ENCODE measurements at places on chromosomes 13 and 19. TPM values are rescaled to one million over a fixed set of nuclear protein-coding genes. Genes with fewer than 3 reads are reported as not detected.

The KLK12 gene
- polyA plus RNA-seq: not detected

The TEX101 gene
- polyA plus RNA-seq: not detected

The FSD1 gene
- 8.7 TPM for polyA plus RNA-seq

The SIGLEC9 gene
- 1.7 TPM for polyA plus RNA-seq

The CAPNS1 gene
- 545 TPM for polyA plus RNA-seq

The SIGLEC5 gene
- polyA plus RNA-seq: 0.26 TPM

The USF2 gene
- polyA plus RNA-seq: 158 TPM

The PBX4 gene
- polyA plus RNA-seq: 4.0 TPM

The STK24 gene
- polyA plus RNA-seq: 116 TPM

- DNase-seq: no peak
Measured at GRCh38 chr13:91196958-91197357, 150.5 kb upstream of the MIR17HG start.

DNA sequence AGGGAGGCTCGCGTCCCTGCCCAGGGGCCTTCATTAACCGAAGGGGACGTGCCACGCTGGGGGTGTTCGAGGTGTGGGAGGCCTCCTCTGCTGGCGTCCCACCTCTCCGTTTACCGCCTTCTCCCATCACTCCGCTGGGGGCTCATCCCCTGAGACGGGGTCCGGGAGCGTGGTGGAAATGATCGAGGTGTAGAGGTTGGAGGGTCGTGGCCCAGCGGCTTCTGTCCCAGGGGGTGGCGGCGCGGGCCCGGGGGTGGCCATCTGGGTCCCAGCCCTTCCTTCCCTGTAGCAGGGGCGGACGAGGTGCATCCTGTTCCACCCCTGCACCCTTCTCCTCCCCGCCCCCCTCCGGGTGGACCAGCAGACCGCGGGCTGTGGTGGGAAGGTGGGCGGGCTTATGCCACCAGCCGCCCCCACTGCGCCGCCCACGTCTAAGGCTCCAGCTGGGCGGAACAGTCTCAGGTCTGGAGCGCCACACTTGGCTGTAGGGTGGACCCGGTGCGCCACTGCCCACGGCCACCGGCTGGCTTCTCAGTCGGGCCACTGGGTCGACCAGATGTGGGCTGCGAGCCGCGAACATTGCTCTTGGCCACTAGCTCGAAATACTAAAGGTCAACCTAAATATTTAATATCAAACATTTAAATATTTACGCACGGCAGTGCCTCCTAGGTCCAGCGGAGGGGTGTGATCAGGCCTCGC lies 69.5 kb downstream of the ZNF723 start:
- no peak for DNase-seq

GRCh38 chr19:36685835-36686234 lies 1.6 kb upstream of the ZNF567 start:
- DNase-seq: no peak

- no peak for DNase-seq
Measured at GRCh38 chr19:19074196-19074882, 10.5 kb downstream of the SLC25A42 start.

- no peak for DNase-seq
Measured at GRCh38 chr19:22602631-22603272, 31.4 kb upstream of the ZNF492 start.

DNA sequence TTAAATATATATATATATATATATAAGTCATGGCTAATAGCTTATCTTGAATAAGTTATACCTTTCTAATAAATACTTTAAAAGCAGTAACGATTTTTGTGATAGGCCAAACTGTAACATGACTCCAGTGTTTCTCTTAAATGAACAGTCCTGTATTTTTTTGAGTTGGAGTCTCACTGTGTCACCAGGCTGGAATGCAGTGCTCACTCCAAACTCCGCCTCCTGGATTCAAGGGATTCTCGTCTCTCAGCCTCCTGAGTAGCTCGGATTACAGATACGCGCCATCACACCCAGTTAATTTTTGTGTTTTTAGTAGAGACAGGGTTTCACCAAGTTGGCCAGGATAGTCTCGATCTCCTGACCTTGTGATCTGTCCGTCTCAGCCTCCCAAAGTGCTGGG lies 814.2 kb upstream of the SLITRK5 start:
- no peak for DNase-seq

- no peak for DNase-seq
Measured at GRCh38 chr13:25529425-25529824, 157.7 kb downstream of the ATP8A2 start.

DNA sequence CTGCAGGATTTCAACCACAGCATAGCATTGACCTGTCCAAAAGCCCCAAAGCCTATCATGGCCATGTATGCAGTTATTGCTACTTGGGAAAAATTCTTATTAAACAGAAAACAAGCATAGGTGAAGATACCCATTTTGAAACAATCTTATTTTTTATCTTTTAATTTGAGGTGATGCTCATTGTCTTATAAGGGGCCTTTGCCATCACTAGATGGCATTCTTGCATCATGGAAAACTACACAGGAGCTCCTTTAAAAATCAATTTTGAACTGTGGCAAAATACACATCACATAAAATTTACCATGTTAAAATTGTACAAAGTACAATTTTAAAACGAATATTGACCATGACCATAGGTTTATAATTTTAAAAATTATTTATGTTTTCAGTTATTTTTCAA lies 38.9 kb upstream of the ZNF835 start:
- no peak for DNase-seq

- DNase-seq: no peak
Measured at GRCh38 chr13:111659219-111659775, 338.9 kb downstream of the TEX29 start.

GRCh38 chr13:63567031-63567430 lies 2151.4 kb upstream of the PCDH20 start:
- DNase-seq: no peak

DNA sequence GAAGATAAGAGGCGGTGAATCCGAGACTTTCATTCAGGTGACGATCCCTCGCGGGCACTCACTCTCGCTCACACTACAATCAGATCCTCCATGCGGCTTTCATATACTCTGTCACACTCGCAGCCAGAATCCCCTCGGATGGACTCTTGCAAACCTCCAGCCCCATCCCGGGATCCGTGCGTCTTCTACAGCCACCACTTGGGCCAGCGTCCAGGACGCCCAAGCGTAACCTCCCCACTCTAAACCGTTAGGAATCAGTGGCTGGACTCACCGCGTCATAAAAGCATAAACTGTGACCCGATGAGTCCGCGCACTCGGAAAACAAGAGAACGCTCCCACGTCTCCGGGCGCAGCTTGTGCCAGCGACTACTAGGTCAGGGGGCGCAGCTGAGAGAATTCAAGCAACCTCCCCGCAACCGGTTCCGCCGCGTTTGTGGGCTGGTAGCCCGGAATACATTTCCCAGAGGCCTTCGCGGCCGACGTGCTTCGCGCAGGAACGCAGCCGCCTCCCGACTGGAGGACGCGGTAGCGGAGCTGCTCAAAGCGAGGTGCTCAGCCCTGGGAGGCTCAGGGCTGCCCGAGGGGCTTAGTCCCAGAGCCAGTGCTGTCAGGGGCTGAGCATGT lies 27.6 kb downstream of the ZNF607 start:
- DNase-seq: peak; percentile 73

GRCh38 chr19:5147978-5148793 lies 179.3 kb downstream of the KDM4B start:
- DNase-seq: no peak

GRCh38 chr19:55464039-55464661 lies 401 bp downstream of the C19orf85 start:
- DNase-seq: no peak

- no peak for DNase-seq
Measured at GRCh38 chr13:95509521-95510310, 42.8 kb upstream of the CLDN10 start.

DNA sequence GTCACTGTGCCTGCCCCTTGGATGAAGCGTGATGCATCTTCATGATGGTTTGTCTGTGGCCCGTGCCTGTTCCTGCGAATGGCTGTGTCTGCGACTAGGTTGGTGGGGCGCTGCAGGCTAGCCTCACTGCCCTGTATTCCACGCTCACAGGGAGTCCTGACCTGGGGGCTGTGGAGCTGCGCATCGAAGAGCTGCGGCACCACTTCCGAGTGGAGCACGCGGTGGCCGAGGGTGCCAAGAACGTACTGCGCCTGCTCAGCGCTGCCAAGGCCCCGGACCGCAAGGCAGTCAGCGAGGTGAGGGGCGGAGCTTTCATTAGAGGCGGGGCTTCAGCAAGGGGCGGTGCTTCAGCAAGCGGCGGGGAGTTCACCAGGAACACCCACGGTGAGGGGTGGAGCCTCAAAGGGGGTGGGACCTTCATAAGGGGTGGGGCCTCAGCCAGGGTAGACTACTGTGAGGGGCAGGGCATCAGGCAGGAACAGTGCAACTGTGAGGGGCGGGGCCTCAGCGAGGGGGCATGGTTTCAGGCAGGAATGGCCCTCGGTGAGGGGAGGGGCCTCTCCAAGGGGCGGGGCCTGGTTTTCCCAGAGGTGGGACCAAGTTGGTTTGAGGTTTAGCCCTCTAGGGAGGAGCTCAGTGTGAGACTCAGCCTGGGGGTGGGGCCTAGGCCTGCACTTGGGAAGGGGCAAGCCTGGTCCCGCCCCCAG lies 17.2 kb downstream of the PKN1 start:
- DNase-seq: no peak

GRCh38 chr13:32590266-32590665 lies 4.0 kb downstream of the PDS5B start:
- DNase-seq: no peak

DNA sequence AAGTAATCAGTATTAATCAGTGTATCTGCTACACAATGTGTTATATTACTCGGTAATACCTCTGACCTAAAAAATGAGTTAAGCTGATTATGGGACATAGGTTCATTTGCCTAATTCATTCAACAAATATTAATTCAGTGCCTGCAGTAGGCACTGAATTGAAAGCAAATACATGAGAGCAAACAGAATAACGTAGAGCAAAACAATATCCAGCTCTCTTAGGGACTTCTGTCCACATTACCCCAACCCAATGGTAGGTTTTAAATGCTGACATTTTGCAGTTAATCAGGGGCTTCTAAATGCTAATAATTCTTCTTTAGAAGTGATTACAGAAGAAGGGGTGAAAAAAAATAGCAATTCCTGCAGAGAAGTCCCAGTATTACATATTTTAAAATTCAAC lies 4.9 kb downstream of the RCBTB2 start:
- DNase-seq: no peak

DNA sequence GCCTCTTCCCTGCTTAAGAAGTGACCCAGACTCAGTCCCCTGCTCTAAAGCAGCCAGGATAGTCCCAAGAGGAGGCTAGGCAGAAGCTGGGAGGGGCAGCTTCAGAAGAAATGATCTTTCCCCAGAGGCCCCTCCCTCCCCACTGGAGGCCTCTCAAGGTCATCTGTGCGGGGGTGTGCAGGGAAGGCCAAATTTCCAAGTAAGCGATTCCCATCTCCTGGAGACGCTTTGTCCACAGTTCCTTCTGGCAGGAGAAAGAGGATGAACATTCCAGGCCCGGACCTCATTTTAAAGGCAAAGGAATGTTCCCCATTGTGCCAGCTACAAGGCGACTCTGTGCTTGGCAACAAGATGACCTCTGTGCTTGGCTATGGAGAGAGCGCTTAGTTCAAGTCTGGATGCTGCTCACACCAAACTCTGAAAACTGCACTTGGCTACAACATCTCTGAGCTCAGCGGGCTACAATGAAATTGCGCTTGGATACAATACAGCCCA lies 23.5 kb downstream of the COL5A3 start:
- no peak for DNase-seq

GRCh38 chr13:39941911-39942551 lies 286.6 kb downstream of the COG6 start:
- DNase-seq: no peak

DNA sequence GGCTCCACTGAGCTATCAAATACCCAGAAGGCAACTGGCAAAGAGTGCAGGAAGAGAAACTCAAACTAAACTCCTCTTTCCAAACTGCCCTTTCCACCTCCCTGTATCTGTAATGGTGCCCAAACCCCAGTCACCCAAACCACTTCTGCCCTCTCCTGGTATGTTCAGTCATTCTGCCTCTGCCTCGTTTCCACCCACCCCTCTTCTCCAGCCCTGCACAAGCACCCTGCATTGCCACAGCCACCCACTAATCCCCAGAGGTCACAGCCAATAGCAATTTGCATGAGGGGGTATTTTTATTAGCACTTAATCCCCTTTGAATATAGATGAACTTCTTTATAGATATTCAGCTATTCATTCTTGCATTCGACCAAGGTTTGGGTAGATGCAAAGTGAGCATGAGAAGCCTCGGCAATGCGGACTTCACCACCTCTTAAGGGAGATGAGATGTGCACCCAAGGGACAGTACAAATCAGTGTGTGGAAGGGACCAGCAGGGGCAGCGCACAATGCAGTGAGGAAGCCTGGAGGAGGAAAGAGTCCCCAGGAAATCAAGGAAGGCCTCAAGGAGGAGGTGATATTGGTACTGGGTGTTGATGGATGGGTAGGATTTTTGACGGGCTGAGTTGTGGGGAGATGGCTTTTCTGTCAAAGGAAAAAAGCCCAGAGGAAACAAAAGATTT lies 12.4 kb downstream of the TMEM272 start:
- no peak for DNase-seq

Data from renal cortex interstitium (tissue), 15 donors.